HT1080 (cell line): ENCODE measurements at places on chromosomes 16 and 17. TPM values are rescaled to one million over a fixed set of nuclear protein-coding genes. Genes with fewer than 3 reads are reported as not detected.

GRCh38 chr17:51298508-51299371, 38.4 kb downstream of the UTP18 start:
- no peak for DNase-seq

GRCh38 chr16:48011878-48012658, 143.7 kb downstream of the ABCC12 start:
- no peak for DNase-seq

DNA sequence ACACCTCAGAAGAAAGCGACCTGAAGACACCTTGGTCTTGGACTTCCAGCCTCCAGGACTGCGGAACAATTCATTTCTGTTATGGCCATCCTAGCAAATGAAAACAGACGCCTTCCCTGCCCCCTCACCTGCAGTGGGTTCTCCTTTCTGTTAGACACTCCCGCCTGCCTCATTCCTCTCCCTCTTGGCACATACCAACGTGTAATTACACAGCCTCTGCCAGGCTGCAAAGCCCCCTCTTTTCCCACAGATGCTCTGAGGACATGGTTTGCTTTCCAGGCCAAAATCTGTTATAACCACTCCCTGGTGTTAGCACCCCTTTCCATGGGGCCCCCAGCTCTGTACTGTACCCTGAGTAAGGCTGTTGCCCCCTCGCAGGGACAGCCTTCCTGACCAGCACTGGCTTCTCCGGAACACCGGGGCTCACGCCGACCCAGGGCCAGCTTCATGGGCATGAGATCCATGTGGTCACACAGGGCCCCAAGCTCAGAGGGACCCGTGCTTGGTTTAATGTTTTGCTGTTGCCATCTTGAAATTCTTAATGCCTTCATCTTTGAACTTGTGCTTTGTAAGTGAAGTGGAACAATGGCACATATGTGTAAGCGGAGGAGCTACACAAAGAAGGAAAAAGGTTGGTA, 64.1 kb downstream of the SDK2 start:
- DNase-seq: no peak

- no peak for DNase-seq
These were observed 10.0 kb upstream of the CACNA1H start for GRCh38 chr16:1142911-1143310.

GRCh38 chr17:50123649-50124349, 6.2 kb downstream of the SAMD14 start:
- DNase-seq: no peak

GRCh38 chr17:15928286-15928785, 16.6 kb upstream of the ADORA2B start:
- no peak for DNase-seq

GRCh38 chr17:61253362-61253761, 146.3 kb upstream of the TBX2 start:
- no peak for DNase-seq

DNA sequence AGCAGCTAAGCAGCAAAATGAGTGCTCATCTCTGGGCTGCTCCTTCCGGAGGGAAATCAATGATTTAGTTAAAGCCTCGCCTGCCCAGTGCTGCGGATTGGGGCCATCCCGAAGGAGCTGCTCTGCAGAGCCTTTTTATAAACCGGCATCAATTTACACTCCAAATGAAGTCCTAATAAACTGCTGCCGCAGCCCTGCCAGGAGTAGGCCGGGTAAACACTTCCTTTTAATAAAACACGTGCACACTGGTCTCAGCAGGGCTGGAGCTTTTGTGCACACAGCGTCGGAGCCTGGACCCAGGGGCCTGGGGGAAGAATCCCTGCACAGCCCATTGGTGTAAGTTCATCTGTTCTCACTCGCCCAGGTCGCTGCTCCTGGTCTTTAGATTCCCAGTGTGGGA, 79.6 kb upstream of the HS3ST2 start:
- DNase-seq: no peak

- DNase-seq: no peak
These were observed 173.5 kb downstream of the AIPL1 start for GRCh38 chr17:6261466-6261865.

DNA sequence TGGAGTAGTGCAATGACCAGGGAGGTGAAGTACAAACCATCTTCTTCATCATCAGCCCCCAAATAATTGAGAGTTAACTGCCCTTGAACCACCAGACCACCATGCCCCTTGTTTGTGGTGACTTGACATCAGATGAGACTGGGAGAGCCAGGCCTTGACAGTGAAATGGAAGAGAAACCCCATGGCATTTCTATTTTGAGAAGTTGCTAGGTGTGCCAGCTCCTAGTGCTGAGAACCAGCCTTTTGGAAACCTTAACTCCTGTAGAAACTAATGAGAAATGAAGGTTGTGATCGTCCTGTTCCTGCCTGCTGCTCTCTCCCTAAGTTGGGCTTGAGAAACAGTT, 2.8 kb downstream of the TMEM94 start:
- no peak for DNase-seq

GRCh38 chr16:7596308-7596707, 263.7 kb downstream of the RBFOX1 start:
- DNase-seq: no peak

DOC2B gene
- total RNA-seq: not detected in 2 replicates

SEPTIN1 gene
- total RNA-seq: 0.26 and 0.43 TPM in 2 replicates

CTRB2 gene
- not detected in 2 replicates for total RNA-seq

PRAC2 gene
- total RNA-seq: not detected in 2 replicates
